ENCODE measurements at places on chromosomes 3 and 15.

DNA sequence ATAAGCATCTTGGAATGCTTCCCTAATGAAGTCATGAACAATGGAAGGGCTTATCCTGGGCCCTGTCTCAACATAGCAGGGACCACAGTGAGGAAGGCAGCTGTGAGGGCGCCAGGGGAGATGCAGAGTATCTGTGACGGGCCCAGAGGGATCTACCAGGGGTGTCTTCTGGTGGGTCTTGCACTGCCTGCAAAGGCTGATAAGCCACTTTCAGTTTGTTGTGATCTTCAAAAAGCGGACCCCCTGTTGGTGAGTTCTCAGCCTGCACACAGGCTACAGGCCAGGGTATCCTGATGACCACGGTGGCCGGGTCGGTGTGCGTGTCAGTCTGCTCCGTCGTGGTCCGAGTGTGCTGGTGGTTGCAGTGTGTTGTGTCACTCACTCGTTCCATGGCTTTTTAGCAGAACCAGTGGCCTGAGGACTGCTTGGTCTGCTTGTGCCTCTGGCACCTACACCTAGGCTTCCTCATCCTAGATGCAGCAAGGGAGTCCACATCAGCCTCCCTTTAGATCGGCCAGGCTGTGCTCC, 46.8 kb downstream of the CHDH start:
- DNase-seq, result no peak

DNA sequence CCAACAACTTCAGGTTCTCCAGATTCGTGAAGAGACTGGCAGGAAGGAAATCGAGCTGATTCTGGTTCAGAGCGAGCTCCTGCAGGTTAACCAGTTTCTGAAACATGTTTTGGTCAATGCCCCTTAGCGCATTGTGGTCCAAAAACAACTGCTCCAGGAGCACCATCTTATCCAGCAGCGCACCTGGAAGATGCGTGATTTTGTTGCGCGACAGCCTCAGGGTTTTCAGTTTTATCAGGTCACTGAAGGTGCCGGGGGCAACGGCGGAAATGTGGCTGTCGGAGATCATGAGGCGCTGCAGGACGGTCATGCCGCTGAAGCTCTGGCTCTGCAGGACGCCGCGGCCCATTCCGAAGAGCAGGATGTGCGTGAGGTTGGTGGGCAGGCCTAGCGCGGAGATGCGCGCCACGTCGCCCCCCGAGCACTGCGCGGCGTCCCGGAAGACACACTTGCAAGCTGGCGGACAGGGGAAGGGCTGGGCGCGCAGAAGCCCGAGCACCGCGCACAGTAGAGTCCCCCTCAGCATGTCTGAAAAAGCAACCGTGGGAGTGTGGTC, 1.2 kb downstream of the GP5 start:
- no peak for DNase-seq

DNA sequence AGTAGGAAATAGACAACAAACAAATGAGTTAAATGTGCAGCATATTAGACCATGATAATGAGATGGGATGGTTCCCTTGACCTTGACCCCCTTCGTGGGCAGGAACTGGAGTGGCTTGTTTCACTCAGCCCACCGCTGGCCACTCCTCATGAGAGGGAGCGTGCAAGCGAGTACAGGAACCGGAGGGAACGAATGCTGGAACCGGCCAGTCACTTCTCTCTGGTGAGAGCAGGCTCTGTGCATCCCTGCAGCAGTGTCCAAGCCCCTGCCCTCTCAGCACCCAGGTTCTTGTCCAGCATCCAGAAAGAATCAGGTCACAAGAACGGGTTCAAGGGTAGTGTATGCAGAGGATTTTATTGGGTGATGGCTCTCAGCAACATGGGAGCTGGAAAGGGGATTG, 17.2 kb upstream of the IREB2 start:
- no peak for DNase-seq

GRCh38 chr3:128598884-128599664, 51.5 kb downstream of the RPN1 start:
- DNase-seq, result no peak

DNA sequence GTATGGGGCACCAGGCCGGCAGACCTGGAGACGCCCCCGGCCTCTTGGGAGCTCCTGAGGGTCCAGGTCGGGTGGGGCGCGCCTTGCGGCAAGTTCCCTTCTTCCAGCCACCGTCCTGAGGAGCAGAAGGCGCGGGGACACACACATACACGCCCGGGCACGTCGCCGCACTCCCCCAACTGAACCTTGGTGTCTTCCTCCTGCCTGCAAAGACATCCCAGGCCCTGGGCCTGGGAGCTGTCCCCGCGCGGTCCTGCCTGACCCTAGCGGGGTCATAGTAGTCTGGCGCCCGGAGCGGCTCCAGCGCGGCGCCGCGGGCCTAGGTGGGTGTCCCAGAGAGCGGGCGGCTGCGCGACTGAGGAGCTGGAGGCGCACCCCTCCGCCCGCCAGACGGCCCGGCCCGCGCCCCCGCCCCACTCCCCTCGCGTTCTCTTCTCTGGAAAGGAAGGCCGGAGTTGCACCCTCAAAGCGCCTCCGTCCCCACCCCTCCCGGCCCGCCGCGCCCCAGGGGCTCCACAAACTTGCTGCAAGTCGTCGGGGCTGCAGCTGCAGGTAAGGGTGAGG, 185.9 kb upstream of the LINGO1 start:
- no peak for DNase-seq

- no peak for DNase-seq
Measured at GRCh38 chr3:9976721-9977709, 9.6 kb downstream of the EMC3 start.
